ENCODE measurements at places on chromosomes 7 and 10.

DNA sequence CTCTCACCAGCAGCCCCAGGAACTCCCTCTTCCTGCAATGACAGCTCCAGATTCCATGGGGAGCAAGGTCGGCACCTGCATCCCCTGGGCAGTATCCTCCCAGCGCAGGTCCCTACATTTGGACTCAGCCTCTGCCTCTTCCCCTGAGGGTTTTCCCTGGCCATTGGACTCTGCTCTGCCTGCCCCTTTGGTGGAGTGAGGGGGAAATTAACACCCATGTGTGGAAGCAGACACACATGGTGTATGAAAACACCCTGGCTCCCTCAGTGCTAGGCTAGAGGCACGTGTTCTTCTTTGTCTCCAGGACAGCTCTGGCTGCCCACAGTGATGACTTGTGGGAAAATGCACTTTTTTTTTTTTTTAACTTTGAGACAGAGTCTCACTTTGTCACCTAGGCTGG is 8.4 kb downstream of the PRF1 start:
- H3K4me3 ChIP-seq = no peak overlapping the region
- peaks cover 3% of the 10 kb centered on the region for H3K27me3 ChIP-seq
- H3K4me1 ChIP-seq = peaks cover 38% of the 10 kb centered on the region
- no peak for DNase-seq
- no peak overlapping the region for H3K27ac ChIP-seq

GRCh38 chr7:46115410-46115809 is 194.3 kb upstream of the IGFBP3 start:
- H3K4me1 ChIP-seq = no peaks in the 10 kb centered on the region
- no peak for DNase-seq
- no peaks in the 10 kb centered on the region for H3K36me3 ChIP-seq

- H3K27ac ChIP-seq = peak overlapping the region; percentile 93
- H3K27me3 ChIP-seq = no peaks in the 10 kb centered on the region
- DNase-seq = peak; percentile 67
- H3K36me3 ChIP-seq = no peaks in the 10 kb centered on the region
- H3K4me3 ChIP-seq = peak overlapping the region; percentile 45
- peaks cover 60% of the 10 kb centered on the region for H3K4me1 ChIP-seq
Observed at GRCh38 chr10:31099664-31100063, 68.0 kb upstream of the ZNF438 start.

GRCh38 chr7:71804256-71804655 is 607.9 kb downstream of the CALN1 start:
- no peak for DNase-seq
- H3K36me3 ChIP-seq = no peaks in the 10 kb centered on the region
- no peak overlapping the region for H3K27ac ChIP-seq

DNA sequence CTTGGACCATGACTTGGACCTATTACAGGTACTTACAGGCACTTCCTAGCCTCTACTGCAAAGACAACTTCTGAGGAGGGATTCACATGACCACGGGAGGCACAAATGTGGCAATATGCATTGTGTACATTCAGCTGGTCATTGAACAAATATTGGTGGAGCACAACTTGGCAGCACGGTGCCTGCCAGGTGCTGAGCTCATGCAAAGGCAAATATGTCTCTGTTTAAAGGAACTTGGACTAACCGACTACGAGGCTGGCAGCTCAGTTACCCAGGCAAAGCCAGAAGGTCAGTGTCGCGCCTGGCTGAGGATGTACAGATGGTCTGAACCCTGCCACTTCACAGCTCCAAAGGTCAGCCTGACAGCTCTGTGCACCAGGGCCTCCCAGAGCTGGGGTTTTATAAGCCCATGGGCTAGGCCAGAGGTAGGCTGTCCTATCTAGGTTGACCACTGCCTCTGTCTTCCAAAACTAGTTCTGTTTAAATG is 6.1 kb downstream of the DENND11 start:
- no peak for DNase-seq
- H3K27me3 ChIP-seq = peaks cover 1% of the 10 kb centered on the region
- H3K4me1 ChIP-seq = peaks cover 44% of the 10 kb centered on the region

DNA sequence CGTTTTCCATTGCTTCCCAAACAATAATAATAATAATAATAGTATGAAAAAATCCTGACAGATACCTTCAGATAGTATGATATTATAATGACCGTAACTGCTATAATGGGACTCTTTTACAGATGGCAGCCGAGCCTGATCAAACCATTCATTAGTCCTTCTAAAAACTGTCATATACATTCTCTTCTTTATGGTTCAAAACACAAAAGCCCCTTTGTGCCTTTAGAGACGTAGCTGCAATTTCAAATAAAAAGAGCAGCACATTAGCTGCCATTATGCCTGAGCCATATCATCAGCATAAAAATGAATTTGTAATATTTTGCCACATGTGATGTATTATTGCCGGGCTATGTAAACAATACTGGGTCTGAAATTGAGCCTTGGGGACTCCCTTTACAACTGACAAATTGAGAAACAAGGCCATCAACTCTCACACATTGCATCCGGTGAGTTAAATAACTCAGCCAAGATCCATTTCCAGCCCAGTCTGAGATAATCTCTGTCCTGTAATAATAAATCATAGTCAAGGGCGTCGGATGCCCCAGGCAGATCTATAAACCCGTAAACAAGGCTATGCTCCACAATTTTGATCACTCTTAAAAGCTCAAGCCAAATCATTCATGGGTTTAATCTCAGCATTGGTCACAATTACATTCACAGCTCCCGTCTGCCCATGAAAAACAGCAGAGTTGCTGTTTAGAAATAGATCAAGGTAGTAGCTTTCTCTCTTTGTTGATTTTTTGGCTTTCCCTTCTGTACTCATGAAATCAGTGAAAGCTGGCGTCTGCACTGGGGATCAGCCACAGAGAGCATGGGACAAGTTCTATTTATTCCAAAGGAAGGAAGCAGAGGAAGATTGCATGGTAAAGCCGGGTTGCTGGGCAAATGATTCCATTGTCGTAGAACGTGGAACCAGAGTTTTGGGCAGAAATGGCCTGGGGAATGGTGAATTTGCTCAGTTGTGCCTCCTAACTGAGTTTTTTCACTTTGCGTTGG is 150.1 kb upstream of the BMPER start:
- H3K4me1 ChIP-seq = no peaks in the 10 kb centered on the region
- no peaks in the 10 kb centered on the region for H3K36me3 ChIP-seq
- no peak for DNase-seq
- no peaks in the 10 kb centered on the region for H3K27me3 ChIP-seq

GRCh38 chr7:107332488-107333269 is 137.2 kb upstream of the GPR22 start:
- peaks cover 6% of the 10 kb centered on the region for H3K4me1 ChIP-seq
- no peak overlapping the region for H3K27ac ChIP-seq
- peak overlapping the region; percentile 26 for H3K4me3 ChIP-seq
- no peak for DNase-seq
- H3K36me3 ChIP-seq = no peaks in the 10 kb centered on the region

- H3K36me3 ChIP-seq = no peaks in the 10 kb centered on the region
- DNase-seq = no peak
- no peaks in the 10 kb centered on the region for H3K27me3 ChIP-seq
- H3K4me3 ChIP-seq = no peak overlapping the region
- no peak overlapping the region for H3K27ac ChIP-seq
Observed at GRCh38 chr7:158255156-158255555, 332.5 kb downstream of the PTPRN2 start.

- no peak overlapping the region for H3K4me3 ChIP-seq
- no peak for DNase-seq
- H3K27me3 ChIP-seq = no peaks in the 10 kb centered on the region
- H3K36me3 ChIP-seq = no peaks in the 10 kb centered on the region
- H3K4me1 ChIP-seq = no peaks in the 10 kb centered on the region
Observed at GRCh38 chr10:98852686-98853085, 383.0 kb downstream of the HPSE2 start.

- peak overlapping the region; percentile 76 for H3K4me3 ChIP-seq
- H3K27ac ChIP-seq = peak overlapping the region; percentile 95
- H3K4me1 ChIP-seq = peaks cover 95% of the 10 kb centered on the region
- peaks cover 77% of the 10 kb centered on the region for H3K36me3 ChIP-seq
- H3K27me3 ChIP-seq = no peaks in the 10 kb centered on the region
- DNase-seq = peak; percentile 92
Observed at GRCh38 chr7:50349963-50350944, 45.7 kb downstream of the IKZF1 start.

DNA sequence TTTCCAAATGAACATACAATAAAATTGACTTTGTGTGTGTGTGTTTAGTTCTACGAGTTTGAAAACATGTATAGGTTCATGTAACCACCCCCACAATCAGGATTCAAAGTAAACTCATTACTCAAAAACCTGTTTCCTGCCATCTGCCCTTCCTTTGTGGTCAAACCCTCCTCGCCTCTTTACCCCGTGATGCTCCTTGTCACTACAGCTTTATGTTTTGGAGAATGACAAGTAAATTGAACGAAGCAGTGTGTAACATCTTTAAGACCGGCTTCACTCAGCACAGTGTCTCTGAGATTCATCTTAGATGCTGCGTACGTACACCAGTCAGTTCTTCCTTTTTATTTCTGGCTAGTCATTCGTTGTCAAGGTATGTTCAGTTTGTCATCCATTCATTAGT is 54.6 kb upstream of the MKI67 start:
- peaks cover 45% of the 10 kb centered on the region for H3K4me1 ChIP-seq
- peaks cover 17% of the 10 kb centered on the region for H3K36me3 ChIP-seq
- H3K27ac ChIP-seq = peak overlapping the region; percentile 88

GRCh38 chr10:125707541-125708468 is 11.7 kb upstream of the EDRF1 start:
- peaks cover 16% of the 10 kb centered on the region for H3K27me3 ChIP-seq
- no peak overlapping the region for H3K4me3 ChIP-seq
- DNase-seq = no peak
- peaks cover 2% of the 10 kb centered on the region for H3K4me1 ChIP-seq
- H3K36me3 ChIP-seq = no peaks in the 10 kb centered on the region

DNA sequence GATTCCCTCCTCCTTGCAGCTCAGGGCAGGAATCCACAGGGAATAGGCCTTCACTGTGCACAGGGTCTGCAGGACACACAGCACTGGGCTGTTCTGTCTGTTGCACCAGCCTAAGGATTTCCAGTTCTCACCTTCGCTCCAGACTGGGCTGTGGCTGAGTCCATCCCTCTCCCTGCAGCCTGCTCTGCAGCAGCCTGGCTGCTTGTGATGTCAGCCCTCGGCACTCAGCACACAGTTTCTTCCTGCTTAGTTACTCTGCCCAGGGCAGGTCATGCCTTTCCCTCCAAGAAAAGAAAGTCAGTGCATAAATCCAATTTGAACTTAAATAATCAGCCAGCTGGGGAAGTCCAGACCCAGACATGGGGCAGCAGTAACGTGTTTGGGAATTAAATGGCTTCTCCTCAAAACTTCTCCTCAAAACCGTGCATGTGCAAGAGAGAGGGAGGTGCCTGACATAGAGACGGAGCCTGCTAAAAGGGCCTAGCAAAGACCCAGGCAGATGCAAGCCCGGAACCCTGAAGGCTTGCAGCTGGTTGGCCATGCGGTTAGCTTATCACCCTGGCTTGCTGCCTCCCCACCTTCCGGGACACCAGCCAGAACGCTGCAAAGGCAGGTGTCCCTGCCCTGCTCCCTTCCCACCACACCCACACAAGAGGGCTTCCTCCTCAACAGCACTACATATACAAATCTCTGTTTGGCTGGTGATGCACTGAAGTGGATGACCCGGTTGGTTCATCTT is 10.9 kb upstream of the GDF2 start:
- peaks cover 13% of the 10 kb centered on the region for H3K4me1 ChIP-seq
- H3K27me3 ChIP-seq = peaks cover 2% of the 10 kb centered on the region
- H3K27ac ChIP-seq = no peak overlapping the region
- H3K4me3 ChIP-seq = peak overlapping the region; percentile 39
- peak; percentile 81 for DNase-seq

GRCh38 chr7:46545790-46546189 is 624.7 kb upstream of the IGFBP3 start:
- H3K27me3 ChIP-seq = no peaks in the 10 kb centered on the region
- no peak for DNase-seq
- no peak overlapping the region for H3K27ac ChIP-seq

GRCh38 chr10:43594944-43595589 is 11.2 kb upstream of the ZNF485 start:
- H3K36me3 ChIP-seq = no peaks in the 10 kb centered on the region
- H3K4me1 ChIP-seq = peaks cover 24% of the 10 kb centered on the region
- peak overlapping the region; percentile 69 for H3K4me3 ChIP-seq
- H3K27me3 ChIP-seq = peaks cover 10% of the 10 kb centered on the region
- peak; percentile 84 for DNase-seq

GRCh38 chr7:73307436-73307835 is 1.2 kb downstream of the NSUN5 start:
- no peaks in the 10 kb centered on the region for H3K27me3 ChIP-seq
- H3K27ac ChIP-seq = peak overlapping the region; percentile 60
- peaks cover 34% of the 10 kb centered on the region for H3K36me3 ChIP-seq
- H3K4me3 ChIP-seq = peak overlapping the region; percentile 100

- no peak for DNase-seq
- H3K36me3 ChIP-seq = no peaks in the 10 kb centered on the region
- H3K4me1 ChIP-seq = peaks cover 2% of the 10 kb centered on the region
Observed at GRCh38 chr10:124292911-124293615, 125.7 kb downstream of the OAT start.

GRCh38 chr7:30699706-30700495 is 17.6 kb upstream of the CRHR2 start:
- DNase-seq = no peak
- H3K4me1 ChIP-seq = peaks cover 21% of the 10 kb centered on the region
- no peaks in the 10 kb centered on the region for H3K36me3 ChIP-seq
- peaks cover 11% of the 10 kb centered on the region for H3K27me3 ChIP-seq
- H3K4me3 ChIP-seq = peak overlapping the region; percentile 26
- no peak overlapping the region for H3K27ac ChIP-seq

- H3K4me3 ChIP-seq = no peak overlapping the region
- H3K4me1 ChIP-seq = peaks cover 13% of the 10 kb centered on the region
- H3K27ac ChIP-seq = no peak overlapping the region
Observed at GRCh38 chr10:11282156-11282555, 264.5 kb downstream of the CELF2 start.

GRCh38 chr7:70942791-70943190 is 189.2 kb upstream of the GALNT17 start:
- no peak overlapping the region for H3K27ac ChIP-seq
- no peak overlapping the region for H3K4me3 ChIP-seq
- H3K4me1 ChIP-seq = no peaks in the 10 kb centered on the region
- no peaks in the 10 kb centered on the region for H3K36me3 ChIP-seq
- DNase-seq = no peak

- H3K27ac ChIP-seq = no peak overlapping the region
- H3K36me3 ChIP-seq = no peaks in the 10 kb centered on the region
- H3K4me3 ChIP-seq = no peak overlapping the region
- DNase-seq = no peak
- H3K4me1 ChIP-seq = no peaks in the 10 kb centered on the region
Observed at GRCh38 chr10:18980089-18980629, 68.4 kb upstream of the MALRD1 start.

DNA sequence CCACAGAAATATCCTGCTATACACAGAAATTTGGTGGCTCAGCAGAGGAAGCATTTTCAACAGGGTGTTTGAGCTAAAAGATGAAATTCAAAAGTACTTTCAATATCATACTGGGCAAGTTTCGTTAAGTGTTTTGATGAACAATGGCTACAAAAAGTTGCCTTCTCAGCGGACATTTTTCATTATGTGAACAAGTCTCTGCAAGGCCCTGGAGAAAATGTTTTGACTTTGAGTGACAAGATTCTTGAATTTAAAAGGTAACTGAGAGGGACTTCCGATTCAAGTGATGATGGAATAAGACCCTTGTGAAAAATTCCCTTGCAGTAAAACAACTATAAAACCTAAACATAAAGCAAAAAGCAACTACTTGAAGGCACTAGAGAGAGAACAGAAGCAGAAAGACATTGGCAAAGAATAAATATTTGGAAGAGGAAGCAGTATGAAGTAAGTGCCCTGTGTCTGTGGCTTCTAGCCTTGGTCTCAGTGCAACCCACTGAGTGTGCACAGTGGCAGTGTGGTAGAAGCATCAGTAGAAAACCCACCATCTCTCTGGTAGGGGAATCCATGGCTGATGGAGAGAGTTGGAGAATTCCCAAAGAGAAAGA is 62.5 kb upstream of the NAMPT start:
- peak overlapping the region; percentile 99 for H3K27ac ChIP-seq
- H3K27me3 ChIP-seq = no peaks in the 10 kb centered on the region
- H3K36me3 ChIP-seq = peaks cover 28% of the 10 kb centered on the region
- peaks cover 46% of the 10 kb centered on the region for H3K4me1 ChIP-seq
- H3K4me3 ChIP-seq = peak overlapping the region; percentile 61
- DNase-seq = peak; percentile 64
